ENCODE measurements at places on chromosomes 3 and 15.

- no peak for DNase-seq
Observed at GRCh38 chr15:73918784-73919183, 7.5 kb upstream of the LOXL1 start.

DNA sequence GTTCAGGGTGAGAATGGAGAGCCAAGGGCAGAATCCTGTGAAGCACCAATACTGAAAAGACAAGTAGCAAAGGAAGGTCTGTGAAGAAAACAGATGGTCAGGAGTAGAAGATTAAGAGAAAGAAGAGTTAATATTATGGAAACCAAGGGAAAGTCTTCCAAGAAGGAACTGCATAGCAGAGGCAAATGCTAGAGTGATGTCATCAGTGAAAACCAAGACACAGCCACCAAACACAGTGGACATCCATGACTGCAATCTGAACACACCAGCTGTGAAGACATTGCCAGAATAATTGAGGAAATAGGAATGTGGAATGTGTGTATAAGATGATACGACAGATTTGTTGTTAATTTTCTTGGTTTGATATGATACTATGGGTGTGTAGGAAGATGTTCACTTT, 26.8 kb upstream of the ZBTB38 start:
- no peak for DNase-seq

DNA sequence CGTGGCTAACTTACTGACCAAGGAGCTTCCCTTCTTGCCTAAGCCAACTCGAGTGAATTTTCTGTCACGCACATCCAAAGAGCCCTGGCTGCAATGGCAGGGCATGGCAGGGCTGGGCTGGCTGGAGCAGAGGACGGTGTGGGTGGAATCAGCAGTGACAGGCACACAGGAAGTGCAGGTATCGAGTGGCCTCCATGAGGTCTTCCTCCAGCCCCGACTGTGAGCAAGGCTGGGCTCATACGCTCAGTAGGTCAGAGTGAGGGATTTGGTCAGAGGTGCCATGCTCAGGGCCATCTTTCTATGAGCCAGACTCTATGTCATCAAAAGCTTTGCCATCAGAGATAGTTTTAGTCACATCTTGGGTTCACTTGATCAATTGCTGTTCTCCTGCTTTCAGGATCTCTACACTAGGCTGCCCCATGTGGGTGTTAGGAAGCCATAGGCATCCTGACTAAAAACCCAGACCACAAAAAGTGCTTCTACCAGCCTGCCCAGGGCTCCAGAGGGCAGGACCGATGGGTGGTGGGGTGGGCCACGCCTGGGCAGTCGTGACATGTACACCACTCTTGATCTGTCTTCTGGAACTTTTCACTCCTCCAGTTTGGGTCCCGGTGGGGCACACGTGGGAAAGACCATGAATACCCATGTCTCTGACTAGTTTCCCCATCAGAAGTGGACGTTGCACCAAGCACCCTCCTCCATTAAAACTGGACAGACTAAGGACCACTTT, 22.6 kb upstream of the COMMD4 start:
- DNase-seq: no peak

DNA sequence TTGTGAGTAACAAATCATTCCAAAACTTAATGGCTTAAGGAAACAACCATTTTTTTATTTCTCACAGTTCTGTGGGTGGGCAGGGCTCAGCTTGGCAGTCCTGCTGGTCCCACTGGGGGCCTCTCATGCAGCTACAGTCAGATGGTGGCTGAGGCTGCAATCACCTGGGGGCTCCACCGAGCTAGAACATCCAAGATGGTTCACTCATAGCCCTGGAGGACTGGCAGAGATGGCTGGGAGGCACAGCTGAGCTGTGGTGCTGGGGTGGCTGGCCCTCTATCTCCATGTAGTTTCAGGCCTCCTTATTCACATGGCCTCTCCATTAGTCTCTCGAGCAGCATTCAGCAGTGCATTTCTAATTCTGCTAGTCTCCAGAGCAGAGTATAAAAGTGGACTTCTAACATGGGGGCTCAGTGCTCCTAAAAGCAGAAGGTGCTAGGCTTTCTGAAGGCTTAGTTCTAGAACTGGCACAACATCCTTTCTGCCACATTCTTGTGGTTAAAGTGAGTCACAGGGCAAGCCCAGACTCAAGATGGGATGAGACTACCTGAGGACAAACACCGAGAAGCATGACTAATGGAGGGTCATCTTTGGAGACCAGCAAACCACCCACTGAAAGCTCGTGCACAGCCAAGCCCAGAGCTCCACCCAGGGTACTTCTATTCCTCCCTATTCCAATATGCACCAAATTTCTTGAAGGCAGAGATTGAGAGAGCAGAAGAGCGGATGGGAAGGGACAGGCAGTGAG, 6.3 kb downstream of the CAV3 start:
- no peak for DNase-seq

GRCh38 chr3:33385423-33385822, 54.8 kb downstream of the UBP1 start:
- peak; percentile 2 for DNase-seq

DNA sequence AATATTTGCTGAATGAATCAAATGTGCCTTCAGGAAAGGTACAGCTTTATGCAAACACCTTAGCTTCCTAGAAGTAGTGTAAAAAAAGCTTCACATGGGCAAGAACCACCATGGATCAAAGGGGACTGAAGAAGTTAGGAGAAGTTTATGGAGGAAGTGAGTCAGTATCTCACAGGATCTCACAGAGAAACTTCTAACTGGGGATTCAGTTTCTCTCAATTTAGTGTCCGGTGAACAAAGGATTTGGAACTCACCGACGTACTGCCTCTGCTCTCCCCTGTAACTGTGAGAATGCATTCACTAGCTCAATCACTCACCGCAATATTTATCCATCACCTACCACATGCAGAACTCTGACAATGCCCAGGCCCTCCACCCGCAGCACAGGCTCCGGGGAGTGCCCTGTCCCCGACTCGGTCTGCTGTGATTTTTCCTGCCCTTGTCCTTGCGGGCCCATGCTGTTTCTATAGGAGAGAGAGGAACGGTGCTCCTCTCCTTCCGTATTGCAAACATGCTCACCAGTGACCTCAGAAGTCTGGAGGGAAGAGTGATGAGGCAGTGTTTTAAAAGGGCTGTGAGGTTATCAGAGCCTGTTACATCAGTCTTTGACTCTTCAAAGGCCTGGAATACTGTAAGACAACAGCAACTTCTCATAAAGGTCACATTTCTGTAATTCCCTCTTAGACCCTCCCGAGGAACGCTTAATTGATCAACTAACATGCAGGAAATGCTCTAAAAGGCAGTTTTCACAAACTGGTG, 222.5 kb upstream of the ICE2 start:
- DNase-seq: no peak

GRCh38 chr15:90620379-90621067, 90.8 kb downstream of the CRTC3 start:
- no peak for DNase-seq
